Right lobe of liver (tissue), 6 donors: ENCODE measurements at places on chromosomes 1 and 21.

GRCh38 chr21:36716836-36717235 is 17.9 kb downstream of the SIM2 start:
- DNase-seq: no peak

DNA sequence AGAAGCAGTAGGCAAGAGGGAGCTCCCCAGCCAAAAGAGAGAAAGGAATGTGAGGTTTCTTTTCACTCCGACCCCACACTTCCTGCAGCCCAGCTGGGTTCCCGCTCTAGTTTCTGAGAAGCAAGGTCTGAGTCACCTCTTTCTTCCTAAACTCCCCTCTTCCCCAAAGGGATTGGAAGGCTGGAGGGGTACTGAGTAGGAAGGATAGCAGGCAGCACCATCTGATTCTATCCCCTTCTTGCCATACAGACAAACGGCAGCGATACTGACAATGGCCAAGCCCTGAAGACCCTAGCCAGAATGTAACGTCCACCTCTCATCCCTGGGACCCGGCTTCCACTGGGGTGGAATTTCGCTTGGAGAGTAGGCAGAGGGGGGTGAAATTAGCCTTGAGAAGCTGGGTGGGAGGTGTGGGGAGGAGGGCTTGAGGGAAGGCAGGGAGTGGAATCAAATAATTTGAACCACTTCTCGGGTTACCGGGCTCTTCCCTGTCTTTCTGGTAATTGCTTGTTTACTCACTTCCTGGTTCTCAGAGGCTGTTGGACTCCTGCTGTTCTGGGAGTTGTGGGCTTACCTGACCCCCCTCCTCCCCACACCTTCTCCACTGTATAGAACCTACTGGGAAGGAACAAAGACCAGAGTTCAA is 13.2 kb downstream of the IER5 start:
- DNase-seq: no peak

- no peak for DNase-seq
Observed at GRCh38 chr1:165763442-165763841, 5.2 kb downstream of the TMCO1 start.

DNA sequence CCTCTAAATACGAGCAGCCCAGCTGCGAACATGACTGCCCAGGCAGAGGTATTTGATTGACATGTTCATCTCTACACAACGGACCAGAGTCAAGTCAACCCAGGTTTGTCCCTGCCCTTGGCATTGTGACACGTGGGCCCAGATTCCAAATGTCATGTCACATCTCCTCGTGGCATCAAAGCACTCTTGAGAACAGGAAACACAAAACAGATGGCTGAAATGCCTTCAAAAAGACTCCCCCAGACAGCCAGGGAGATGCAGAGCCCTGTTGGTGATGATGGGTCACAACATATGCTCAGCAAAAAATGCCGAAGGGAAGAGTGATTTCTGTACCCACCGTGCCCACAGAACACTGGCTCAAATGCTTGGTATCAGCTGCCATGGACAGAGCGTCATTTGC is 337.8 kb upstream of the DAB1 start:
- no peak for DNase-seq

GRCh38 chr1:178548108-178548507 is 35.2 kb downstream of the TEX35 start:
- DNase-seq: no peak

DNA sequence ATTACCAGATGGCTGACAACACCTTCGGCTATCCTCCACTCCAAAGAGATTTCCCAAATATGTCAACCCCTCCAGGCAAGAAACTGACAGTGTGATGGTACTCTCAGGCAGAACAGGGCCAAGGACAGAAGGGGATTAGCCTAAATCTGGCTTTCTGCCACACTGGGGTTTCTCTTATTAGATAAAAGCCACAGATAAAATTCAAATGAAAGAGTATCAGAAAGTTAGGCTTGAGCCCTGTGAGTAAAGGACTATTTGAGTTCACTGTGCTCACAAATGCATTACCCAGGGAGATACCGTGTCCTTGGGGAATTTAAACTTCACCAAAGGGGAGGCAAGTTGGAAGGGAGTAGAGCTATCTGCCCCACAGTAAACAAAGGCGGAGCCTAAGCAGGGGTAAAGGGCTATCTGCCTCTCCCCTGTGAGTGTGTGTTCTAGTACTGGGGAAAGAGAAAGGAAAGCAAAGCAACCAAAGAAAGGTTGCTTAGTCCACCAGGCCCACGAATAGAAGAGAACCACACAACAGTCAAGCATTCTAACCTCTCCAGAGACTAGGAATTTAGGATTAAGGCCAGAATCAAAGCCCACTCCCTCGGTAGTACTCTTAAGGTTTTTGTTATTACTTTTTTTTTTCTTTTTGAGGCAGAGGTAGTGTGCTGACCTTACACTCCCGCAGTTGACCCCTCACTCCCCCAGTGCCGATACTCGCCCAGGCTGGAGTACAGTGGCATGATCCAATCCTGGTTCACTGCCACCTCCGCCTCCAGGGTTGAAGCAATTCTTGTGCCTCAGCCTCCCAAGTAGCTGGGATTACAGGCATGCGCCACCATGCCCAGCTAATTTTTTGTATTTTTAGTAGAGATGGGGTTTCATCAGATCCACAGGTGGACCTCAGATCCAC is 12.7 kb downstream of the TPM3 start:
- DNase-seq: peak; percentile 65

DNA sequence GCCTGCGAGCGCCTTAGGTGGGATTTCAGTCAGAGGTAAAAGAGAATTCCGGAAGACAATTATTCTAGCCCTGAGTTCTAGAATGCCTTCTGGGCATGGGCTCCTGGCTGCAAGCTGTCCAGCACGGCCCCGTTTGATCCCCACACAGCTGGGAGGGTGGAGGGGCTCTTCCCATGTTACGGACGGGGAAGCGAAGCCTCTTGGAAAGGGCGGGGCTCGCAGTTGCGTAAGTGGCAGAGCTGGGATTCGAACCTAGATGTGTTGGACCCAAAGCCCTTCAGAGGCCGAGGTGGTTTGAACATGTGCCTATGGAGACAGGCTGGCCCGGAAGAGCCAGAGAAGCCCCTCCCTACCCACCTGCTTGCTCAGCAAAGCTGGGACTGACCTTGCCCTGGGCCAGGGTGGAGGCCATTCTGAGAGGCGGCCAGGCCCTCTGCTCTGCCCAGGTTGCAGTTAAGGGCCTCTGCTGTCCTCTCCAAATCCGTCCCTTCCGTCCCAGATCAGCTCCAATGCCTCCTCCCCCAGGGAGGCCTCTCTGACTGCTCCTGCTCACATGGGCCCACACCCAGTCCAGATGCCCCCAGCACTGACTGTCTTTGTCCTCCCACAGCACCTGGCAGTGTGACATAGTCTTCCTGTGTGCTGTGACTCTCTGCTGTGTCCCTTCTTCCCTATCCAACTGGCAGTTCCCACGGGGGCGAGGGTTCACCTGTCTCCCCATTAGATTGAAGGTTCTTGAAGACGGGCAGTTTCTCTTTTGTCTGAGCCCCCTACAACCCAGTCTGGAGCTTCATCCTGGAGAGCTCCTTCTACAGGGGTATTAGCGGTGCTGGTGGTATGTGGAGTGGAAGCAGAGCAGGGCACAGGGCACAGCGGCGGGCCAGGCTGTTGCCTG is 1.2 kb upstream of the HSPB7 start:
- no peak for DNase-seq

DNA sequence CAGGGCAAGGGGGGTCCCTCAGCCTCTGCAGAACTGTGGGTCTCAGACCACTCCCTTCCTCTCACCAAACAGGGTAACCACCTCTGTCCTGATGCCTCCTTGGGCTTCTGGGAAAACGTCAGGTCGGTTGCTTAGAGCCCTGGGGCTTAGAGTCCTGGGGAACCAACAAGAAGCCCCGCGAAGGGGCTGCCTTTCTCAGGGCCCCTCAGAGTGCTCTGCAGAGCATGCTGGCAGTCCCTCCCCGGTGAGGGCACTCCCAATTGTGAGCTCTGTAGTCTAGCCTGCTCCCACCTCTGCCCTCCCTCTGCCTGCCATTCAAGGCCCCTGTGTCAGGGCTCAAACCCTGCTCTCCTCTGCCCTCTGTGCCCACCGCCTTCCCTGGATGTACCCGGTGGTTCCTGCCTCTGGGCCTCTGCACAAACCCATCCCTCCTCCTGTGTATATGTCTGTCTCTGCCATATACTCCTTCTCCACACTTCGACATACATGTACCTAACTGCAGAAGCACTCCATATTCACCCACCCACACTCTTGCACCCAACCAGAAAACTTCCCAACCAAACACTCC is 92.3 kb downstream of the DMRTB1 start:
- peak; percentile 2 for DNase-seq

- peak; percentile 62 for DNase-seq
Observed at GRCh38 chr1:43978551-43979260, at the start of gene B4GALT2. B4GALT2 (plus strand) TSS chr1:43979210; CDS start chr1:43981161, 1,951 bp downstream.

GRCh38 chr1:5312293-5312674 is 657.9 kb downstream of the AJAP1 start:
- DNase-seq: no peak

DNA sequence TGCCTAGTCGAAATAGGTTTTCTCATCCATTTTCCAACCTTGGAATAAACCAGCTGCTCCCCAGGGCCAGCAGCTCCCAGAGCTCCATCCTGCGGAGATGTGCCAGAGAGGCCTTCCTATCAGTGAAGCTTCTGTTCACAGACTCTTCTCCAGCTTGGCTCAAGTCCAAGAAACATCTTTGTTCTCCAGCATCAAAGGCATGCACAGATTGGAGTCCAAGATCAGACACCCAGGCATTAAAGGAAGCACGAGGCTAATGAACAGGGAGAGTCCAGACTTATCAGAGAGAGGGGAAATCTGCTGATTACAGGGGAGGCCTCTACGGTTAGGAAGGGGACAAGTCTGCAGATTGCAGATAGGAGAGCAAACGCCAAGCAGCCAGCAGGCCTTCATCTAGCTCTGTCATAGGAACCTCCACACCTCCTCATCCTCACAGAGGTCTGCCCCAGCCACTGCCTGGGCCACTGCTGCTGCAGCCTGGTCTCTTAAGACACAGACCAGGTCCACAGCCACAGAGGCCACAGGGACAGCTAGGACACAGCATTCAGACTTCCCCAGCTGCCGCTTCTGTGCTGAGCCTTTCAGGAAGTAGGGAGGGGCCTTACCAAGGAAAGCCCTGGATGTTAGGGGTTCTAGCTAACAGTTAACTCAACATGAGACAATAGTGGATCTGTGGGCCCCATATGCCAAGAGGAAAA is 3.4 kb downstream of the PRR9 start:
- no peak for DNase-seq

GRCh38 chr1:16907870-16908758 is 12.3 kb downstream of the RNU1-2 start:
- DNase-seq: no peak

- DNase-seq: no peak
Observed at GRCh38 chr1:39195166-39196111, 9.1 kb upstream of the MACF1 start.

- DNase-seq: no peak
Observed at GRCh38 chr1:17875882-17876280, 120.7 kb downstream of the ACTL8 start.

- no peak for DNase-seq
Observed at GRCh38 chr1:151711951-151712350, 4.7 kb downstream of the CELF3 start.

GRCh38 chr21:34075760-34076660 is 2.6 kb downstream of the MRPS6 start:
- no peak for DNase-seq

GRCh38 chr1:91672601-91673161 is 172.0 kb downstream of the CDC7 start:
- no peak for DNase-seq

GRCh38 chr1:53459321-53460175 is at the start of gene DMRTB1:
DMRTB1 (plus strand) TSS chr1:53459399; CDS start chr1:53459454, 55 bp downstream.
- DNase-seq: no peak

GRCh38 chr21:36350282-36350910 is 30.4 kb downstream of the MORC3 start:
- no peak for DNase-seq

DNA sequence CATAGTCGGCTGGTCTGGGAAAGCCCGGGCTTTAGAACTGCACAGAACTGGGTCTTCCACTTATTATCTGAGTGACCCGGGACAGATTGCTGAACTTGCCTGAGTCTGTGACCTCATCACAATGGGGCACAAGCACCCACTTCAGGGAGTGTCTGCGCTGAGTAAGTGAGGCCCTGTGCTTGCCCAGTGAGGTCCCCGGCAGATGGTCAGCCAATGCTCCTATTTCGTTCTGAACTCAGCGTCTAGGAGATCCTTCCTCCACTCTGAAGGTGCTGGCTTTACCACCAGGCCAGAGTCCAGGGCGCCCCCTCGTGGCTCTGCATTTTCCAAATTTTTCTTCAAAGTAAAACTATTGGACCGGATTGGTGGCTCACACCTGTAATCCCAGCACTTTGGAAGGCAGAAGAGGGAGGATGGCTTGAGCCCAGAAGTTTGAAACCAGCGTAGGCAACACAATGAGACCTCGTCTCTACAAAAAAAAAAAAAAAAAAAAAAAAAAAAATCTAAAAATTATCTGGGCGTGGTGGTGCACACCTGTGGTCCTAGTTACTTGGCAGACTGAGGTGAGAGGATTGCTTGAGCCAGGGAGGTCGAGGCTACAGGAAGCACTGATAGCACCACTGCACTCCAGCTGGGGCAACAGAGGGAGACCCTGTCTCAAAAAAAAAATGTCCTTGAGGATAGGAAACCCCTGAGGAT is 61.7 kb downstream of the FCRL5 start:
- peak; percentile 66 for DNase-seq

GRCh38 chr1:173332026-173332425 is 124.9 kb upstream of the TNFSF4 start:
- no peak for DNase-seq

GRCh38 chr1:224399887-224400286 is 34.7 kb downstream of the WDR26 start:
- DNase-seq: no peak

- DNase-seq: no peak
Observed at GRCh38 chr1:5742032-5742431, 250.2 kb downstream of the NPHP4 start.
